ENCODE measurements at places on chromosomes 16 and 17.

DNA sequence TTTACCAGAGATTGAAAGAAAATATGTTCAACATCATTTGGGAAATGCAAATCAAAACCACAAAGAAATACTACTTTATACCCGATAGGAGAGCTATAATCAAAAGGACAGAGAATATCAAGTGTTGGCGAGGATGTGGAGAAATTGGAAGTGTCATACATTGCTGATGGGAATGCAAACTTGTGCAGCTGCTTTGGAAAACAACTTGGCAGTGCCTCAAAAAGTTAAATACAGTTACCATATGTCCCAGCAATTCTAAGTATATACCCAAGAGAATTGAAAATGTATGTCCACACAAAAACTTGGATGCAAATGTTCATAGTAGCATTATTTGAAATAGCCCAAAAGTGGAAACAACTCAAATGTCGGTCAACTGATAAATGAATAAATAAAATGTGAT lies 17.0 kb upstream of the TANC2 start:
- no peak for DNase-seq

- DNase-seq, result no peak
These were observed 84.0 kb downstream of the ANKRD11 start for GRCh38 chr16:89406277-89406888.

DNA sequence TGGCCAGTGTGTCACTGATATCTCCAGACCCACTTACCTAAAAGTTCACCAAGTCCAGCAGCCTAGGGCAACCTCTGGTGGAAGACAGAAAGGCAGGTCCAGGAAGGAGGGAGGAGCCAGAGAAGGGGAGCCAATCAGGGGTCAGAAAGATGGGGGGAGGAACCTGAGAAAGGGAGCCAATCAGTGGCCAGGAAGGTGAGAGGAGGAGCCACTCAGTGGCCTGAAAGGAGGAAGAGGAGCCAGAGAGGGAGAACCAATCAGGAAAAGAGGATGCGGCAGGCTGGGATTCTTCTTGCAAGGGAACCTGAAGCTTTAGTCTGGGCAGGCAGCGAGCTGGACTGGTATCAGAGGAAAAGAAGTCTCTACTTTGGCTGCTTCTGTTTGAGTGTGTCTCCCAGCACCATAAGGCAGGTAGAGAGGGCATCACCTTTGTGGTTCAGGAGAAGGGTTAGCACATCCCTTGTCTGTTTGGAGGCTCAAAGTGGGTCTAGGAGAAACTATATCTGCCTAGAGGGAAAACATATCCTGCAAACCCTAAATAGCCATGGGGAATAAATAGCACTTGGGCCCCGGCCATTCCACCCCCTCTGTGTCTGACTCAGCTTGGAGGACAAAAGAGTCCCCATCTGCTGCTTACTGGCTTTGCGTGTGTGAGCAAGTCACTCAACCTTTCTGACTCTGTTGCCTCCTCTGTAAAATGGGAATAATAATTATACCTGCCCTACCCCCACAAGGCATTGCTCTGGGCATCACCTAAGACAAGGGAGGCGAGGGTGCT lies 43.4 kb upstream of the CRHR1 start:
- DNase-seq, result peak; percentile 67

DNA sequence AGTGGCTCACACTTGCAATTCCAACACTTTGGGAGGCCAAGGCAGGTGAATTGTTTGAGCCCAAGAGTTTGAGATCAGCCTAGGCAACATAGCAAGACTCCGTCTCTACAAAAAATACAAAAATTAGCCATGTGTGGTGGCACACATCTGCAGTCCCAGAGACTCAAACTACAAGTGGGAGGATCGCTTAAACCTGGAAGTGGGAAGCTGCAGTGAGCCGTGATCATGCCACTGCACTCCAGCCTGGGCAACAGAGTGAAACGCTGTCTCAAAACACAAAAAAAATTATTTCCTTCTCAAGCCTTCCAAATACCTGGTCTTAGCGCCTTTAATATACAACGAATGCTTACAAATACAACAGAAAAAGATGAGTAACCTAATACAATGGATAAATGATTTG lies 19.7 kb upstream of the CBX2 start:
- DNase-seq, result no peak

DNA sequence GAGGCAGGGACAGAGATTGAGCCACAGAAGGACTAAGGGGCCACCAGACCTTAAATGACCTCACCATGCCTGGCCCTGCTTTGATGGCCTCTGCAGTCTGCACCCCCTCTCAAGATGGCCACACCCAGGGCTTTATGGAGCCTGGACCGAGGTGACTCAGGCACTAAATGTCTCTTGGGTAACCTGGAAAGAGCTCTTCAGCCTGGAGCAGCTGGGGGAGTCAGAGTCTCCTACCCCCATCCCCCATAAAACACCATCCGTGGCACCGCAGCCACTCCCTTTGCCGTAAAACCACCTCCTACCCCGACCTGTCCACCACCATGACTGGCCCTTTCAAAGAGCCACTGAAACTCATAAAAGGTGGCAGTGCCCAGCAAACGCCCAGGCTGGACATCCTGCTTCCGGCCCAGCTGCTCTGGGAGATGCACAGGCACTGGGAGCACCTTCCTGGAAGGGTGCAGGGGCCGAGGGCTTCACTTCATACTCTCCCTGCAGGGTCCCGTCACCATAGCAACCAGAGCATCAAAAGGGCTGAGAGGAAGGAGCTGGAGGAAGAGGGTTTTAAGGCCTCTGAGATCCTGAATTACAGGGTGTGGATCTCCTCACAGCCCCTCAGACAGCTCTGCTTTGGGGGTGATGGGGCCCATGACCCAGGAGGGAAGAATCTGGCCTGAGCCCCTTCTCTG lies 22.3 kb downstream of the FOXN1 start:
- peak; percentile 56 for DNase-seq

Measured in EH (cell line).